Stimulated activated CD4-positive, alpha-beta T cell treated with anti-CD3 and anti-CD28 coated beads, Interleukin-4, amount 100 ng/mL, for 4 hours (primary cell): ENCODE measurements at places on chromosomes 16 and 17.

DNA sequence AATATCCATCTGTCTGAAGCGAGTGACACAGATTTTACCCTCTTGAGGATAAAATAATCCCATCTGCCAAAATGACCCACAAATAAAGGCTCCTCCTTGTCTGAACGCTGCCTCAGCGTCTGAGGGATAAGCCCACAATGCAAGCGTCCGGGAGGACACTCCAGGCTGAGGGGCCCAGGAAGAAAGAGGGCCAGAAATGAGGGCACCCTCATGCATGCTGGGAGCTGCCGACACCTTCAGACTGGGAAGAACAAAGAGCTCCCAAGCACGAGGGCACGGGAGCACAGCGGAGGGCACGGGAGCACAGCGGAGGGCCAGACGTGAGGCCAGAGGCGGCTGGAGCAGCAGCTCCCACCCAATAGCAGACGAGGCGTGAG is 126.9 kb downstream of the ZNF778 start:
- no peak for DNase-seq

DNA sequence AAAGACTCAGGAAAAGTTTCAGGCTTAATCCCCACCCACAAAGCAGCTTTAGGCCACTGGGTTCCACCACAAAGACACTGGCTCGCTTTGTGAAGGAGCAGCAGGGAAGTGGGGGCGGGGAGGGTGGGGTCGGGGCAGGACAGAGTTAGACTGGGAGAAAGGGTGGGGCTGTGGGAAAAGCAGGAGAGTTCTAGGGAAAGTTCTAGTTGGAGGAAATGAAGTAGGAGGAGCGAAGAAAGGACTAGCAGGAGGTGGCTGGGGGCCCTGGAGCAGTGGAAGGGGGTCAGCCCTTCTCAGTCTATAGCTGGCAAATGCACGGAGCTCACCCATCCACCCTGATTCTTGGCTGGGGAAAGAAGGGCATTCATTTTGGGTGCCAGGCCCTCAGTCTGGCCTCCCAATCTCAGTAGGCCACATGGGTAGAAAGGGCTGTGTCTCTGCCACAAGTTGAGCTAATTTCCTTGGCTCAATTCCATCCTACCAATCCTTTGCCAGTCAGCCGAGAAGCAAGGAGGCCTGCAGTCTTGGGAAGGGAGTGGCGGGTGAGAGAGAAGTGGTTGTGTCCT is 4.6 kb downstream of the INPP5K start:
- no peak for DNase-seq

DNA sequence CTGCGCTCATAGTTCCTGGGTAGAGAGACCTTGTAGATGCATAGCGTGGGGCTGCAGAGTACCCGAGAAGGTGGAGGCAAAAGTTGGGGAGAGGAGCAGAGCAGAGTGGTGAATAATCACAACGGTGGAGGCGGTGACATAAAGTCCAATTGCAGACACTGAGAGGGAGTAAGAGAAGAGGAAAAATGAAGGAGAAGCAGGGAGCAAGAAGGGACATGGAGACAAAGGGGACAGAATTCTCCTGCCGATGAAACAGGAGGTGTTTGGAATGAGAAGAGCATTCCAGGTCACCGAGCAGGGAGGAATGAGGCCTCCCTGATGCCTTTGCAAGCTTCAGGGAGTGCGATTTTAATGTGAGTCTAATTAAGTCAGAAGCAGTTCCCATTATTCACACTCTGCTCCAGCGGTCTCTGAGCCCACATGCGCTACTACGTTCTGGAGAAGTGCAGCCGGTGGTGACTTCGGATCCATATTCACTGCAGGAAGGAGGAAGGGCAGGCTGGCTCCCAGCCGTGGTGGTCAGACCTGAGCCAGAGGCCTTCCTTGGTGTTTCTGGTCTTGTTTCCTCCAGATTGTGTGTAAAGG is 108.0 kb upstream of the DNAH9 start:
- DNase-seq, result no peak

- DNase-seq, result no peak
These were observed 341.6 kb downstream of the SOX9 start for GRCh38 chr17:72462407-72462806.

GRCh38 chr17:39264119-39264518 is 38.4 kb upstream of the STAC2 start:
- no peak for DNase-seq

DNA sequence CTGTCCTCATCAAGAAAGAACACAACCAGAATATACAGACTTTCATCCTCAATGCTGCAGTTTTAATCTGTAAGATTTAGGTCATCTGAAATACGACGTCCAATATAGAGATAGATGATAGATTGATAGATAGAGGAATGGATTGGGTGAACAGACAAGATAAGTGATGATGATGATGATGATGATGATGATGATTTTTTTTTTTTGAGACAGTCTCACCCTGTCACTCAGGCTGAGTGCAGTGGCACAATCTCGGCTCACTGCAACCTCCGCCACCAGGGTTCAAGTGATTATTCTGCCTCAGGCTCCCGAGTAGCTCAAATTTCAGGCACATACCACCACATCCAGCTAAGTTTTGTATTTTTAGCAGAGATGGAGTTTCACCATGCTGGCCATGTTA is 56.3 kb upstream of the ADAMTS18 start:
- DNase-seq, result no peak

- peak; percentile 53 for DNase-seq
These were observed 7.3 kb downstream of the C16orf54 start for GRCh38 chr16:29738514-29738913.

DNA sequence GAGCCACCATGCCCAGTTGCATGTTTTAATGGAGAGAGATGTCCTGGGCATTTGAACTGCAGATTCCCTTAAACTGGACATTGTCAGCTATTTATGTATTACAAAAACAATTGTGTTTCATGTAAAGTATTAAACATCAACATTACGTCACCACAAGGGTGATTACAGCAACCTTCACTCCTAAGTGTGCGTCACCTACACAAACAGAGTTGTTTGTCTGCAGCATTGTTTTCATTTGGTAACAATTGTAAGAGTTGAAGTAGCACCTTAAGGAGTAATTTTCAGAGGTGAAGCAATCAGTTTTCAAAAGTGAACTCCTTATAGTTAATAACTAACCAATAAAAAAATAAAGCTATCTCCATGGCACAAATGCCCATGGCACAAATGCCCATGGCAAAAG is 271.4 kb downstream of the IRX3 start:
- no peak for DNase-seq

- DNase-seq, result no peak
These were observed 27.6 kb downstream of the FCSK start for GRCh38 chr16:70481929-70482536.

DNA sequence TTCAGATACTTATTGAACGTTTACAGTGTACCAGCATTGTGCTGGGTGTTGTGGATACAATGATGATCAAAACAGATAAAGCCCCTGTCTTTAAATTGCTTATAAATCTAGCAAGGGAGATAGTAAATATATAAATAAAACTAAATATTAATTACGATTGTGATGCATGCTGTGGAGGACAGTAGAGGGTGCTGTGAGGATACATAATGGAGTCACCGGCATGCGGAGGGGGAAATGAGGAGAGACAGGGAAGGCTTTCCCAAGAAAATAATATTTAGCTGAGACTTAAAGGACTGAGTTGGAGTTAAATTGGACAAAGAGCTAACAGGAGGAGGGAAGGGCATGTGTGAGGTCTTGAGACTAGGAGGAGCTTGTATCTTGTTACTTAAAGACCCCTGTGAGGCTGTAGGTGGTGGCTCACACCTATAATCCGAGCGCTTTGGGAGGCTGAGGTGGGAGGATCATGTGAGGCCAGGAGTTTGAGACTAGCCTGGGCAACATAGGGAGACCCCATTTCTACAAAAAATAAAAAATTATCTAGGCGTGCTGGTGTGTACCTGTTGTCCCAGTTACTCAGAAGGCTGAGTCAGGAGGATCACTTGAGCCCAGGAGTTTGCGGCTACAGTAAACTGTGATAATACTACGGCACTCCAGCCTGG is 2.4 kb downstream of the DHRS7B start:
- no peak for DNase-seq

DNA sequence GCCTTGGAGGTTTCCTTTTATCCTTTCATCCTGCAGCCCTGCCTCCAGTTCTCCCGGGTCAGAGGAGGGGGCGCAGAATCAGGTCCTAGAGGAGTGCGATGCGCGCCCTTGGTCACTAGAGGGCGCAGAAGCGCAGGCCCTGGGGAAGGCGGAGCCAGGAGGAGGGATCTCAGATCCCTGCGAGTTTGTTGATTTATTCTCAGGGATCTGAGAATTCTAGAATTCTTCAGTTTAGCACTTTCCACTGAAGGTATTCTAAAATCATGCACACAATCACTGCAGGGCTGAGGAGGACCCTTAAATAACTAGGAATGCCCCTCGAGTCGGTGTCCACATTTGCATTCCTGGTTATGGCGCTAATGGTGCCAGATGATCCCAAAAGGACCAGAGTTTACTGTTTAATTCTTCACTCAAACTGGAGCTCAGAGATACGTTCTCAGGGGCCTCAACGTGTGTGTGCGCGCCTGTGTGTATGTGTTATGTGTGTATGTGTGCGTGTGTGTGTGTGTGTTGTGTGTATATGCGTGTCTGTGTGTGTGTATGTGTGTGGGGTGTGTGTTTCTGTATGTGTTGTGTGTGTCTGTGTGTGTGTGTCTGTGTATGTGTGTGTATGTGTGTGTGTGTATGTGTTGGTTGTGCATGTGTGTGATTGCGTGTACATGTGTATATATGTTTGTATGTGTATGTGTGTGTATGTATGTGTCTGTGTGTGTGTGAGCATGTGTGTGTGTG is 6.9 kb upstream of the ELAC2 start:
- peak; percentile 63 for DNase-seq

GRCh38 chr16:84641643-84642358 is 6.5 kb upstream of the KLHL36 start:
- no peak for DNase-seq

GRCh38 chr16:49618955-49619354 is 237.0 kb downstream of the ZNF423 start:
- DNase-seq, result no peak

DNA sequence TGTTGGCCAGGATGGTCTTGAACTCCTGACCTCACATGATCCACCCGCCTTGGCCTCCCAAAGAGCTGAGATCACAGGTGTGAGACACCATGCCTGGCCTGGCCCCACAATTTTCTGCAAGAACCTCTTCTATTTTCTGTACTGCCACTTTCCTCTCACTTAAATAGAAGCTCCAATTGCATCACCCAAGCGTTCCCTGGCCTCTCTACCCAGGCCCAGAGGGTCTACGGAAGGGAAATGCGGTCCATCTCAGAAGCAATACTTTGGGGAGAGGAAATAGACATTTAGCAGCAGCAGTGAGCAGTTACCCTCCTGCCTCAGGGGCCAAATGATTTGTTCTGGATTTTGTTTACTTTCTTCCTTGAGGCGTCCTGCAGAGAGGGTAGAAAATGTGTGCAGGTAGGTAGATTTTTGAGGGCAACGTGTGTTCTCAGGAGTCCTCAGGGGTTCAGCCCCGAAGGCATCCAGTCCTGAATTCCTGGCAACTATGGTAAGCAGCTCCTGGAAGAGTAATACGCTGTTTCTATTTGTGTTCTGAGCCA is 11.0 kb downstream of the SLC6A4 start:
- DNase-seq, result no peak

GRCh38 chr17:752620-753219 is 656 bp upstream of the GEMIN4 start:
- no peak for DNase-seq

- no peak for DNase-seq
These were observed 12.3 kb downstream of the CDH1 start for GRCh38 chr16:68749432-68749831.

GRCh38 chr17:58249270-58250133 is 11.1 kb downstream of the LPO start:
- peak; percentile 77 for DNase-seq

DNA sequence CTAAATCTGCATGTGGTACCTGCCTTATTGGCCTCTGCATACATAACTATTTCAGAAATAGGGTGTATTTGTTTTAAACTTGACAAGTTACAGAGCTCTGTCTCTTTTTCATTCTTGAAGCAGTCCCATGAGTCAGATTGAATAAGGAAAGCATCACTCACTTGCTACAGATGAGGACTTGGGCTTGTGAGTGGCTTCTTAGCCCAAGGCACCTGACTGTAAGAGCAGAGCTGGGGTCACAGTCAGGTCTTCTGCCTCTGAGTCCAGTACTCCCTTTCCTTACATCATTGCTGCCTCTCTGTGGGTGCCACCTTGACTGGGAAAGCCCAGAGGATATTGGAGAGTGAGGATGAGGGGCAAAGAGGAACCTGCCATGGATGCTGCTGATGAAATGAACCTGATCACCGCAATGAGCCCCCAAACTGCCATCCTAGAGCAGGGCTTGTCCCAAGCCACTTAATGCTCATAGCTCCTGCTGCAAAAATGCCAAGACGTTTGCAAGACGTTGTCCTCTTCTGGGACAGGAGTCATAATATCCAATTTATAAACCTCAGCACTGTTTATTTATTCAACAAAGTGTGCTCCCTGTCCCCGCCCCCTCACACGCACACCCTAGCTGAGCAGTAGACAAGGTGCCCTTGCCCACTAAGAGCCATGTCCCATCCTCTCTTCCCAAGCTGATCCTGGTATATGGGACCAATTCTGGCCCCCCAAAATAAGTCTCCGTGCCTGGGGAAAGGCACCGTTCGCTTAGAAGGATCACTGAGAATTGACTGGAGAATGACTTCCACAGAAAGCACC is 74.1 kb downstream of the CCDC182 start:
- DNase-seq, result no peak

DNA sequence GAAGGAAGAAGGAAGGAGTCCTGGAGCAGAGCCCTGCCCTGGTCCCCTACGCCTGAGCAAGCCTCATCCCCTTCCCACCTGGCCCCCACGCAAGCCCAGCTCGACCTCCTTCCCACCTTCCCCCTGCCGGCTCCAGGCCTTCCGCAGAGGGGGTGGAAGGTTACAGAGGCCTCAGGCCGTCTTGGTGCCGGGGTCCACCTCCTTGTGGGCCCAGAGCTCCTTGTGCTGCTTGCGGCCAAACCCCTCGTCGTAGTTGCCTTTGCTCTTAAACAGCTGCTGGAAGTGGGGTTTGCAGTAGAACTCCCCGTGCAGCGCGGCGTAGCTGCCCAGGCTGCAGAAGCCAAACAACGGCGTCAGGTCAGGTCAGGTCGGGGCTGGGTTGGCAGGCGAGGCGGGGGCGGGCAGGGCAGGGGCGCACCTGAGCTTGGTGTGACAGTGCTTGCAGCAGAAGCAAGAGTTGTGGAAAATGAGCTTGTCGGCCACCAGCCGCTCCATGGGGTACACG is 1.5 kb downstream of the LIMD2 start:
- DNase-seq, result peak; percentile 31

DNA sequence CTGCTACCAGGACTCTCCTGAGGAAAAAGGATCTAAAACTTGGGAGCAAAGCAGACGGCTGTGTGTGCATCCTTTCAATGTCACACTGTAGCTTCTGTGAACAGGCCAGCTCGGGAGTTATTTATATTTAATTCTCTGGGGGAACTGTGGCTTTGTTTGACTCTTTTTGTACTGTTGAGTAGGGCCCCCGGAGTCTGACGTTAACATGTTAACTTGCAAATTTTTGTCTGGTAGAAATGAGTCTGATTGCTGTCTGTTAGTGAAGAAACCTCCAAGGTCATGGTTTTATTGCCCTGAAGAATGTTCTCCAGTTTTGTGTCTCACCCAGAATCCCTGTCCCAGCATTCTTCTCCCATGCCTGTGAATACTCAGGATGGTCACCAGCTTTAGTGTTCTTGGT is 14.2 kb upstream of the KCNG4 start:
- DNase-seq, result no peak

GRCh38 chr17:76538281-76538931 is 897 bp upstream of the CYGB start:
- DNase-seq, result no peak

GRCh38 chr17:63946440-63947363 is 14.6 kb upstream of the CD79B start:
- peak; percentile 34 for DNase-seq
